Hematopoietic multipotent progenitor cell treated with erythropoietin and hydrocortisone succinate and interleukin-3 and kit ligand, for 4 days (in vitro differentiated cells): ENCODE measurements at places on chromosomes 4 and X.

DNA sequence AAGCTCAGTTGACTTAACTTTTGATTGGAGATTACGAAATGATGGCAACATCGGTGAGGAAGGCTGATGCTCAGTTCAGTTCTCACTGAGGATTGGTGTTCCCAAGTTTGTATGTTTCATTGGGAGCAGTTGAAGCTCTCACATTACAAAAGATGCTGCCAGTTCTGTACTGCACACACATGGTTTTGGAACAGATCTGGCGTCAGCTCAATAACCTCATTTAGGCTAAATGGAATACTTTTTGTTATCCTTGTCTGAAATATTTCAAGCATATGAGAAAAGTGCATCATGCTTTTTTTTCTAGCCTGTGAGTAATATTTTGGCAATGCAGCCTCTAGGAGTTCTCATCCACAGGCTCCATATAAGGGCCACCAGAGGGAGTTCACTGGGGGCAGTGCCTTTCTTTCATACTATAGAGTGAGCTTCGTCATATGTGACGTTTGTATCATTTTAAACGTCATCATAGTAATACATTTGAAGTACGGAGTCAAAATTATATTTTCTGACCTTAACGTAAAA is 4.1 kb downstream of the ENPEP start:
- no peak for DNase-seq

- no peak for DNase-seq
Measured at GRCh38 chr4:174358410-174358809, 74.7 kb downstream of the CEP44 start.

- peak; percentile 22 for DNase-seq
Measured at GRCh38 chr4:82809619-82810018, 11.0 kb upstream of the SCD5 start.

DNA sequence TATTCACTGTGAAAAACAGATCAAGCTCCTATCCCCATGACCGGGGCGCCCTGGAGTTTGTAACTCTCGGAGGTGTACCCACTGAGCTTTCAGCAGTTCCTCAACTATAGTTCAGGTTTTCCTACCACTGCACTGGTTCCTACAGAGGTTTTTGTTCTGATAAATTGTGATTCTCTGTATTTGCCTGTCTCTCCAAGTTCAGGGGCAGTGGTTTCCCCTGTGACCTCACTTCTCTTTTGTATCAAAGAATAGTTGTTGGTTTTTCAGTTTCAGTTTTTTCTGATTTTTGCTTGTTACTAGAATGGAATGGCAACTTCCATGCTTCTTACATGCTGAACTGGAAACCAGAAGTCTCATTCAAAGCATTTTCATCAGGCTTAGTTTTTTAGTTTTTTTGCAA is 56.8 kb upstream of the PLS3 start:
- peak; percentile 1 for DNase-seq

- DNase-seq, result no peak
Measured at GRCh38 chrX:74788545-74789086, 136.6 kb downstream of the NEXMIF start.

DNA sequence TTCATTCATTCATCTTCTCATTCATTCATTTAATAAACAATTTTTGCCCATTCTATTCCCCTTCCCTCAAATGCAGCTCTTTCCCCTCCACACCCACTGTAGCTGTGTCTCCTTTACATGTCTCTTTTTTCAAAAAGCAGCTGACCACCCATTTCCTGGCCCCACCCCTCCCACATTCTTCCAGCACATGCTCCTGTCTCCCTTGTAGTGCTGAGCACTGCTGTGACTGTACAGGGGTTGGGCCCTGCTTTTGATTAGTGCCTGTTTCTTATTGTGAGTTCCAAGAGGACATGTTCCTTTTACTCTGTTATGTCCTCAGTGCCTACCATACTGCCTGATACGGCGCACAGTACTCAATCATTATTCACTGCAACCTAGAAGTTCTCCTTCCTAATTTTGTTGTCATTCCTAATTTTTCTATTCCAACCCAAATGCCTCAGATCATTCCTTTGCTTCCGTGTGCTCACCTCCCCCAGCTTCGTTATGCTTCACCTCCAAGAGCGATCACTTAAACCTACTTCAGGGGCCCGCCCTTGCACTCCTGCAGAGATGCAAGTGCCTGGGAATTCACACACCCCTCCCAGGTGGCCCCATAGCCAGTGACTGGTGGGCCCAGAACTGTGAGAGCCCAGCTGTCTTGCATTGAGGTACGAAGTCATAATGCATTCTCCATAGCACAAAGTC is 152.2 kb downstream of the STK32B start:
- DNase-seq, result peak; percentile 9

- DNase-seq, result peak; percentile 12
Measured at GRCh38 chrX:13695601-13696115, 6.7 kb downstream of the RAB9A start.

GRCh38 chr4:98945297-98945850 is 16.4 kb upstream of the EIF4E start:
- no peak for DNase-seq

- DNase-seq, result no peak
Measured at GRCh38 chr4:90142081-90142480, 14.9 kb downstream of the CCSER1 start.

GRCh38 chrX:46648660-46649059 is 75.1 kb downstream of the CHST7 start:
- DNase-seq, result no peak

DNA sequence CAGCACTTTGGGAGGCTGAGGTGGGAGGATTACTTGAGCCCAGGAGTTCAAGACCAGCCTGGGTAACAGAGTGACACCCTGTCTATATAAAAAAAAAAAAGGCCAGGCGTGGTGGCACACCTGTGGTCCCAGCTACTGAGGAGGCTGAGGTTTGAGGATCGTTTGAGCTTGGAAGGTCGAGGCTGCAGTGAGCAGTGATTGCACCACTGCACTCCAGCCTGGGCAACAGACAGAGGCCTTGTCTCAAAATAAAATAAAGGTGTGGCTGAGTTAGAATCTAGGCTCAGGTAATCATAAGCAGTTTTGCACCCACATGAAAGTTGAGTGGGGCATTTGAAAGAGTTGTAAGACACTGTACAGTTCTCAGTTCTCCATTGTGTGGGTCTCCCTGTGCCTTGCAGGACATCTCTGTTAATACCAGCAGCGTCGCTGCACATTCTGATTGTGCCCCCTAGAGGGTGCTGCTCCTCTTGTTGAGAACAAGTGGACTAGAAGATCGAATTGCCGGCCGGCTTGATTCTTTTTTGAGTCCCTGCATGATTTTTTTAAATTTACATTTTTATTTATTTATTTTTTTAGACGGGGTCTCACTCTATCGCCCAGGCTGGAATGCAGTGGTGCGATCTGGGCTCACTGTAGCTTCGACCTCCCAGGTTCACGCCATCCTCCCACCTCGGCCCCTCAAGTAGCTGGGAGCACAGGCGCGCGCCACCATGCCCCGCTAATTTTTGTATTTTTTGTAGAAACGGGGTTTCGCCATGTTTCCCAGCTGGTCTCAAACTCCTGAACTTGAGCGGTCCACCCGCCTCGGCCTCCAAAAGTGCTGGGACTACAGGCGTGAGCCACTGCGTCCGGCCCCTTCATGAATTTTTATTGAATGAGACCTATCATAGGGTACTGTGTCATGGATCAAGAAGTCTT is 73.6 kb upstream of the RBMX start:
- peak; percentile 89 for DNase-seq

DNA sequence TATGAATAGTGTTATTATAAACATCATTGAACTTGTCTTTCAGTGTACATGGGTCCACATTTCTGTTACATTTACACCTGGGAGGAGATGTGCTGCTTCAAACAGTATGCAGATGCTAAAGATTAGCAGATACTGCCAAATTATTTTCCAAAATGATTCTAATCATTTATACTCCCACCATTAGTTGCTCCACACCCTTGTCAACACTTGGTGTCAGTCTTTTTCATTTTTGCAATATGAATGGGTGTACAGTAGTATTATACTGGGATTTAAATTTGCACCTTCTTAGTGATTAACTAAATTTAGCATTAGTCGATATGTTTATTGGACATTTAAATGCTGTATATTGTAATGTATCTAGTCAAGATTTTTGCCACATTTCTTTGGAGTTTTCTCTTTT is 131.6 kb upstream of the GRID2 start:
- no peak for DNase-seq

DNA sequence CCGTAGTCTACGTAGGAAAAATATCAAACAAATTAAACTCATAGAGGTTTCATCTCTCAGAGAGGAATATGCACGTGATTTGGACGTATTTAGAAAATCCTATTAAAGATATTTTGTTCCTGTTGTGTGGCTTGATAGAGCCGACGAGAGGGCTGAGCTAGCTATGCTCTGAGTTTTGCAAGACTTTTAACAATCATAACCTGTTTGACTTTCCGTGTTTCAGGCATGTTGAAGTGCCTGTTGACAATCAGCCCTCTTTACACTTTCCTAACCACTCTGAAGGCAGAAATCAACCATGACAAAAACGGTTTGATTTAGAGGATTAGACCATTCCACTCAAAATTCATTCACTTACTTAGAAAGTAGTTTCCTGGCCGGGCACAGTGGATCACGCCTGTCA is 297.3 kb downstream of the ASMT start:
- no peak for DNase-seq

- DNase-seq, result peak; percentile 53
Measured at GRCh38 chr4:92305148-92305877, 1.5 kb downstream of the GRID2 start.

- no peak for DNase-seq
Measured at GRCh38 chr4:77384094-77384493, 221.5 kb upstream of the CXCL13 start.

GRCh38 chrX:85903692-85904471 is 143.5 kb downstream of the CHM start:
- DNase-seq, result no peak
